Adrenal gland (tissue), 19 donors: ENCODE measurements at places on chromosomes 12 and 14.

DNA sequence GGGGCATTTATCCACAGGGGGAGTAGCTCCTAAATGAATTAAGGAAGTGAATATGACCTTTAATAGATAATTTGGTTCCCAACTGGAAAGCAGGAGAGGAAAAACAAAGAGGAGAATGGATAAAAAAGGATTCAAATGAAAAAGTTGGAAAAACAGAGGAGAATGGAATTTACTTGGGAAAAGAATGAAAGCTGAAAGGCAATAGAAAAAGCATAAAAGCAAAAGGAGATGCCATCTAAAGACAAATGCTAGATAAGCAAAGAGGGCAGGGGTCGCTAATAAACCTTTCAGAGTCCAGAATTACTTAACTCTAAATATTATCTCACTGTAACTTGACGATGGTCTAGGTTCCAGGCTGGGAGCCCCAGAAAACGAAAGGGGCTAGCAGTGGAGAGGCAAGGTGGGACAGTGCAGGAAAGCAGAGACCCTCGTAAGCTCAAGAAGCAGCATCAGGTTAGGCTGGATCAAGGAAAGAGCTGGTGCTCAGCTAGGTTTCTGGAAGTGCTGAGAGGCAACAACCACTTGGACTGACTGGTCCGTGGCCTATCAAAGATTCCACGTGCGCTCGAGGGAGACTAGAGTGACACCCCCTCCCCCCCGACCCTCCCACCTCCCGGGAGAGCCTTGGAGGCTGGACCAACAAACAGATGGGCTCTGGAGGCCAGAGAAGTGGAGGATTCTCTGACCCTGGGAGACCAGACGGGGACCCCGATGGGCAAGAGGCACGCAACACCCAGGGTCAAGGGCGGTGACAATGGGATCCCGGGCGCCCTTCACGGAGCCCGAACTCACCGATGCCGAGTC, 1.2 kb downstream of the SLC2A13 start:
- H3K36me3 ChIP-seq, result no peaks in the 10 kb centered on the region
- no peak overlapping the region for H3K27ac ChIP-seq
- peak overlapping the region; percentile 67 for H3K4me3 ChIP-seq

GRCh38 chr12:56143870-56144269, 8.5 kb upstream of the MYL6B start:
- no peak for DNase-seq
- no peak overlapping the region for H3K4me3 ChIP-seq
- no peaks in the 10 kb centered on the region for H3K27me3 ChIP-seq
- no peak overlapping the region for H3K27ac ChIP-seq
- H3K4me1 ChIP-seq, result peaks cover 15% of the 10 kb centered on the region
- H3K36me3 ChIP-seq, result peaks cover 60% of the 10 kb centered on the region

- H3K4me1 ChIP-seq, result peaks cover 11% of the 10 kb centered on the region
- no peaks in the 10 kb centered on the region for H3K36me3 ChIP-seq
- peak overlapping the region; percentile 79 for H3K27ac ChIP-seq
- no peak overlapping the region for H3K4me3 ChIP-seq
Measured at GRCh38 chr12:114799574-114800487, 115.9 kb upstream of the TBX3 start.

DNA sequence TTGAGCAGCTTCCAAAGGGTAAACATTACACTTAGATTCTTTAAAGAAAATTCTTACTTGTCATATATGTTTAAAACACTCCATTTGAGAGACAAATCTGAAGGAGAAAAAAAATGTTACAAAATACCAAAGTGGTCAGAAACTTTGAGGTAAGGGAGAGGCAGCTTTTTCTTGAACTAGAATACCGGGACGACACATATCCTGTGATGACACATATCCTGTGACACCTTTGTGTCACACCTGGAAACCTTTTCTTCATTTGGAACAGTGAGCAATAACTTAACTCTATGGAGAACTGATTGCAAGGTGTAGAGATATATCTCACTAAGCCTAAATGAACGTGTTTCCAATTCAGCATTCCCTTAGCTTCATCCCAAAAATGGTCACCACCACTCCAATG, 4.6 kb upstream of the GRIN2B start:
- H3K36me3 ChIP-seq, result no peaks in the 10 kb centered on the region
- H3K4me1 ChIP-seq, result no peaks in the 10 kb centered on the region
- H3K27me3 ChIP-seq, result peaks cover 28% of the 10 kb centered on the region
- no peak overlapping the region for H3K4me3 ChIP-seq
- no peak overlapping the region for H3K27ac ChIP-seq
- DNase-seq, result no peak
